ENCODE measurements at places on chromosomes 13 and 19.

DNA sequence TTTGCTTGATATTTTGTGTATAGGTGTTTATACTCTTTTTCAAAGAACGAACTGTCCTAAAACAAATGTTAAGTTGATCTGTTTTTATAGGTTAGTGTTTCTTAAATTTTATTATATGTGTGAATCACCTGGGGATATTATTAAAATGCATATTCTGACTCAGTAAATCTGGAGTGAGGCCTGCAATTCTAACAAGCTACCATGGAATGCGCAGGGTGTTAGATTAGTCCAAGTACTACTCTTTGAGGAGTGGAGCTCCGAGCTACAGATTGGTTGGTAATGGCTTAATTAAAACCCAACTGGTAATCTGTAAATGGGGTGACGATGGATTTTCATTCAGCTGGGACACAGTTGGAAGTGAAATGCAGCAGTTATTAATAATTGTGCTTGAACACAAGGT, 214.1 kb upstream of the UFM1 start:
- no peak for DNase-seq

GRCh38 chr19:38417544-38418506, 8.2 kb downstream of the RASGRP4 start:
- DNase-seq, result no peak

GRCh38 chr19:45879055-45879454, 6.9 kb downstream of the IRF2BP1 start:
- no peak for DNase-seq

GRCh38 chr13:39963612-39964011, 308.1 kb downstream of the COG6 start:
- no peak for DNase-seq

DNA sequence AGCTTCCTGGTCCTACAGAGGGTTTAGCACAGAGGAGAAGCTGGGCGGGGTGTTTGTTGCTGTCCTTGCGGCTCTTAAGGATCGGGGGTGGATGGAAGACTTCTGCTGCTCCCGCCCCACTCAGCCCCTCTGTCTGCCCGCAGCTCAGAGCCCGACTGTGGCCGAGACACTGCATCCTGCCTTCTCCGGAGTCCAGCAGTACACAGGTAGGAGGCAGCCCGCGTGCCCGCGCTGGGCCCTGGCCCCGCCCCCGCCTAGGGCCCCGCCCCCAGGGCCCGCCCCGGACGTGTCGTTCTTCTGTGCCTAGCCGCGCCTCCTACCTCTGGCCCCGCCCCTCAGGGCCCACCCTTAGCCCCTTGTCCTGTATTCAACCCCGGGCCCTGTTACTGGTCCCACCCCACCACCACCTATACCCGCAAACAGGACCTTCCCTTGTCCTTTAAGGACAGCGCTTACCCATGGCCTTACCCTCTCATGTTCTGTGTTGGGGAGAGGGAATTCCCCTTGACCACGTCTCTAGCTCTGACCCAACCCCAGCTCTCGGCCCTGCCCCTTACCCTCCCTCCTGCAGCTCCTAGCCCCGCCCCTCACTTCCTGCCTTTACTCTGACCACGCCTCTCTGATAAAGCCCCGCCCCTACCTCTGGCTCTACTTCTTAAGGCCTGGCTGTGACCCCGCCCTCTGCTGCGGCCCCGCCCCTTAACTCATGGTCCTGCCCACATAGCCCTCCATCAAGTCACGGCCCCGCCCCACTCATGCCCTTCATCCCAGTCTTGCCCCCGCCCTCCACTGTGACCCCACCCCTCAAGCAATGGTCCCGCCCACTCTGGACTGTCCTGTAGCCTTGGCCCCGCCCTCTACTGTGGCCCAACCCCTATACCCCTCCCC, 60.5 kb downstream of the CELF5 start:
- DNase-seq, result no peak

Measured in NCI-H2081 treated with DMSO at 0.1 percent for 48 hours (cell line).